Skin of body (tissue), 3 donors: ENCODE measurements at places on chromosomes 7 and 10. TPM values are rescaled to one million over a fixed set of nuclear protein-coding genes. Genes with fewer than 3 reads are reported as not detected.

DNA sequence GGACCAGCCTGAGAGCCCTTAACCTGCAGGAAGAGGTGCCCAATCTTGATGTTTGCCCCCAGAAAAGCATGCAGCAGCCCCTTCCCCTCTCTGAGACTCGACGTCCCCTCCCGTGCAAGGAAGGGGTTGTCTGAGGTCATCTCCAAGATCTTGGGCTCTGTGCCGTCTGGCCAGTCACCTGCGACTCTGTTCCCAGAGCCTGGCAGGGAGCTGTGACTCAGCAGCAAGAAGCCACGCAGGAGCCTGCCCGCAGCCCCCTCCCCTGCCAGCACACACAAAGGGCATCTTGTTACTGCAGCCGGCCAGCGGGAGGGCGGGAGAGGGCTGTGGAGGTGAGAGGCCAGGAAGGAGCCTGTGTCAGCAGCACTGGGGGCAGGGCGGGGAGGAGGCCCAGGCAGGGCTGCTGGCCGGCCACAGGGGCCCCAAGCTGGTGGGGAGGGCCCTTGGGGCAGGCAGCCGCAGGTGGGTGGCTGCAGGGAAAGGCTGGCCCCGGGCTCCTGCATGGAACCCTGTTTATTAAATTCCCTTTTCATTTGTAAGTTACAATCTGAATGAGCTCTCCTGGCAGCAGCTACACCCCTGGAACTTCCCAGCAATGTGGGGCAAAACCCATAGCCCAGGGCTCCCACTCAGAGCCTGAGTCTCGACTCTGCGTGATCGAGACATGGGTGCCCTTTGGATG is 103.7 kb upstream of the ZMIZ1 start:
- no peak for DNase-seq

DNA sequence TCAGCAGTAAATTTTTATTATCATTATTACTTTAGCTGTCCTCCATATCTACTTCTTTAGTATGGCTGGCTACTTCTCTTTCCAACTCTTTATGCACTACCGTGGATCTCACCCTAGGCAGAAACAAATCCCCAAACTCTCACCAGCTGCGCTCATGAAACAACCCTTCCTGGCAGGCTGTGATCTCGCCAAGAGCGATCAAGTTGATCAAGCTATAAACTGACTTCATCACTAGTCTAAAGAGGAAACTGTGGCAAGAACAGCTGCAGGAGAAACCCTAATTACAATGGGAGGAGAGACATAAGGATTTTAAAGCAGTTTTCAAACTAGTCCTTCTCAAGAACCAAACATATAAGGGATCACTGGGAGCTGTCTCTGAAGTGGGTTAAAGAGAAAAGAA is 160.5 kb upstream of the PRSS58 start:
- no peak for DNase-seq

DNA sequence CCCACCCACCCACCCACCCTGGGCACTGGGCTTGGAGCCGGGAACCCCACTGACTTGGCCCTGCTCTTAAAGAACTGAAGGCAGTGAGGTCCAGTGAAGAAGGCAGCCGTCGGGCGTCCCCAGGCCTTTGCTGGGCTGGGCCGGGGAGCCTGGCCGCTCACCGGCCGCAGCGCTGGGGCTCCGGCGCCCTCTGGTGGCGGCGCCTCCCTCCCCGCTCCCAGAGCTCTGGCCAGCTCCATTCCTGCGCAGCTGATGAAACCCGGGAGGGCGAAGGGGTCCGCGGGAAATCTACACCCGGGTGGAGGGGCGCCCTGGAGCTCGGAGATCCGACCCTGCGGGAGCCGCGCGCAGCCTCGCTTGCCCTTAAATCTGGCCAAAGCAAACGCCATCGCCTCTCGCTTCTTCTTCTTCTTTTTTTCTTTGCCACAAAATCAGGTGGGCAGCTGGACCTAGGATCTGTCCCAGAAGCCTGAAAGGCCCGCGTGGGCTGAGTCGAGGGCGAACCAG is 1.7 kb upstream of the CXCL12 start:
- peak; percentile 43 for DNase-seq

DNA sequence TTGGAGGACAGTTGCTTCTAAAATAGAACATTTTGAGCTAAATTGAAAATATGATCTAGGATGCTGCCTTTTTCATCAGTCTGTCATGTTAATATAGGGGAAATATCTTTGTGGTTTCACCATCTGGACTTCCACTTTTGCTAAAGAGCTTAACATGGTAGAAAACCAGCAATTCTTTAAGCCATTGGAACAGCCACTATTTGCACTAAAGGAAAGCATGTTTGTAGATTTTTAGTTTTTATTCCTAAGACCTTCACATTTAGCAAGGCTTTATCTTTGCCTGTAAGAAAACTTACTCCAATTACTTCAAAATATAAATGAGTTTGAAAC is 291.0 kb downstream of the RNLS start:
- DNase-seq, result no peak

DNA sequence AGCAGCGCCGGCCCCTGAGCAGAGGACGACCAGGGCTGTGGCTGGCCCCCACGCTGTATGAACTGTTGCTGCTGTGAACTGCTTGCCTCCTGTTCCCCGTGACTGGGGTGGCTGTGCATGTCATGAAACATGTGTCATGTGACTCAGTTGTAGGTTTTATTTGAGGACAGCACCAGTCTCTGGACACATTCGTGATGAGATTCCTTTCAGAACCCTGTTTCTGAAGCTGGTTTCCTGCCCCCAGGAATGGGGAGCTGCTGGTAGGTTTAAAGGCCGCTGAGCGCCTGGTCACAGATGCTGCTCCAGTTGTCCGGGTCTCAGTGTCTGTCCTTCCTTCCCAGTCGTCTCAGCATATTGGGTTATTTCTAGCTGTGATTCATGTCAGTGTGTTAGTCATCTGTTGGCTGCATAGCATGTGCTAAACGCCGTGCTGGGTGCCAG is 79.1 kb upstream of the PPIF start:
- DNase-seq, result no peak

- no peak for DNase-seq
These were observed 356.8 kb downstream of the PLXDC2 start for GRCh38 chr10:20173046-20173445.

- no peak for DNase-seq
These were observed 902 bp upstream of the FZD9 start for GRCh38 chr7:73432676-73433075.

GRCh38 chr7:100680576-100681271 is 7.2 kb downstream of the GNB2 start:
- no peak for DNase-seq

- no peak for DNase-seq
These were observed 69.2 kb downstream of the ARMC3 start for GRCh38 chr10:22997096-22997495.

DNA sequence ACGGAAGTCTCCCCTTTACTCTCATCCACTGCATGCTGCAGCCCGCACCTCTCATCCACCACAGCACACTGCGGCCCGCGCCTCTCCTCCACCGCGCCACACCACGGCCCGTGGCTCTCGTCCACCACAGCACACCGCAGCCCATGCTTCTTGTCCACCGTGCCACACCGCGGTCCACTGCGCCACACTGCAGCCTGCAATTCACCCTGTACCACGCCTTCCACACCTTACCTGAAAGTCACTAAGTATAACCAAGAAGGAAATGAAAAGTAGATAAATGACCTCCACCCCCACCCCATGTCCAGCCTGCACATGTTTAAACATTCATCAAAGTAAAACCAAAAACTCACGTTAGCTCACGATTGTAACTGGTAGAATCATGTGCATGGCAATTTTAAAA is 176.1 kb downstream of the DIP2C start:
- no peak for DNase-seq

DNA sequence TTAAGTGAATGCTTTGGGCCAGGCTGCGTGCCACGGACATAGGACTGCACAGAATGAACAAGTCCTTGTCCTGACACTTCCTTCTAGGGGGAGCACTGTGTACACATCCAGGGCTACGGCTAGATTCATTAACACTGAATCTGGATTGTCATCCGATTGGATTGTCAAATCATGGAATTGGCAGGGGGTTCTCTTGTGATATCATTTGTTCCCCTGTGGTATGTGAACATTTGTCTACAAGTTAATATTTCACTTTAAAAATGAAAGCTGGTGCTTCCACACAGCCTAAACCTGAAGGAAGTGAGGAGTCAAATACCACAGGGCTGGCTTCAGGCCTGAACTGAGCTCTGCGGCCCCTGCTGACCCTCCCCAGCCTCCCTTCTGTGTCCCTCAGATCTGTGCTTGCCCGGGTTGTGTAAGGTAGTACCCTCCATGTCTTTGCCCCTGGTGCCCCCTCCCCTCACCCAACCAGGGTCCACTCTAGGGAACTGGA is 75.6 kb downstream of the SNX10 start:
- no peak for DNase-seq

The SPDYE16 gene
- 0.10 TPM for total RNA-seq

The STEAP1 gene
- 16.3 TPM for total RNA-seq

The ABCB1 gene
- total RNA-seq, result 1.1 TPM

The GIMAP6 gene
- total RNA-seq, result 8.0 TPM
